Left renal pelvis (tissue), 4 donors: ENCODE measurements at places on chromosomes 12 and 14.

DNA sequence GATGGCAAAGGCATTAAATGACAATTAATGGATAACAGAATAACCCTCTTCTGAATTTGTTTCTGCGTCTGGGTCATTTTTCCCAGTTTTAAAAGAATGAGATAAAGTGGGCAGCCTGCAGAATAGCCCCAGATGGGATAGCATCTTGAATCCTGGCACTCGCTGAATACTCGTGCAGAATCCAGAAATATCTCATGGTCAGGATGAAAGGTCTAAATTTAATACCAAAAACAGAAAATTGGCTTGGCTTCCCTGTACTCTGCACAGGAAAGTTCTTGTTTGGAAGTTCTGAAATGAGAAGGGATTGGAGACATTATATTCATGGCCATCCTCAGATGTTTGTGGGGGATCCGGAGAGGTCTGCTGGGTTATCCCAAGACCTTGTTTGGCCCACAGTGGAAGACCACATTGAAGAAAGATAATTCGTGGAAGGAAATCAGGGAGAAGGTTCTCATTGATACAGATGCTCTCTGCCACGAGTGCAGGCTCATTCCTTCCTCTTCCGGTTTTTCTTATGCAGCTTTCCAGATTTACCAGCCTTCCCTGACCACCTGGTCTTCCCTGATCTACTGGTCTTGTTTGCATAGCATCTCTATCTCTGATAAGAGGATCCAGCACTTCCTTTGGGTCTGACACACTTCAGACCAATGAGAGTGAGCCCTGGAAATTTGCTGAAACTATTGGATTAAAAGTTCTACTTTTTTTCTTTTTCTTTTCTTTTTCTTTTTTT, 6.0 kb upstream of the IFT81 start:
- DNase-seq, result no peak

DNA sequence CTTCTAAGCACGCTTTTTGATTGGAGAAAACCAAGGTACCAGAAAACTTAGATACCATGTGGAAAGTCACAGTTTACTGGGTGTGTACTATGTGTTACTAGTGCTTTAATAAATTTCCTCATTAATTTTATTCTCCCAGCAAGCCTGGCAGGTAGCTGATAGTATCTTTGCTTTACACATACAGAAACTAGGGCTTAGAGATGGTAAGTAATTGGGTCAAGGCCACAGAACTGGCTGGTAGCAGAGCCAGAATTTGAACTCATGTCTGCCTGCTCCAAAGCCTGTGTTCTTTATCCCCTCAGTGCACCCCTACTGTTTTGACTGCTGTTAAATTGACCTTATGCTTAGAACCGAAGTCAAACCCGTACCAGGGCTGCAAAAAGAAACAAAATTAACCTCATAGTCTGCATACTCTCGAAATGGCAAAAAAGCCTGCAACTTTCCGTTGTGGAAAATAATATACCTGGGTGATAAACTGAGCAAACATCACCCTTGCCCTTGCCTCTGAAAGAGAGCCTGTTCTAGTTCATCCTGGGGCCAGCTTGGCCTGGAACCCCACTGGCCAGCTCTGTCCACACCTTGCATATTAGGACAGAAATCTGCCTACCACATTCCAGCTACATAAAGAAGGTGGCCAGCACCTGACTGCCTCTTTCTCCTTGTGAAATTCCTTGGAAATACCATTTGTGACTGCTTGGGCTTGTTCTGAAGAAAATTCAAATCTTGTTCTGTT, 118.9 kb downstream of the ETV6 start:
- no peak for DNase-seq

- DNase-seq, result no peak
Observed at GRCh38 chr12:75722714-75723200, 211.3 kb upstream of the KRR1 start.

DNA sequence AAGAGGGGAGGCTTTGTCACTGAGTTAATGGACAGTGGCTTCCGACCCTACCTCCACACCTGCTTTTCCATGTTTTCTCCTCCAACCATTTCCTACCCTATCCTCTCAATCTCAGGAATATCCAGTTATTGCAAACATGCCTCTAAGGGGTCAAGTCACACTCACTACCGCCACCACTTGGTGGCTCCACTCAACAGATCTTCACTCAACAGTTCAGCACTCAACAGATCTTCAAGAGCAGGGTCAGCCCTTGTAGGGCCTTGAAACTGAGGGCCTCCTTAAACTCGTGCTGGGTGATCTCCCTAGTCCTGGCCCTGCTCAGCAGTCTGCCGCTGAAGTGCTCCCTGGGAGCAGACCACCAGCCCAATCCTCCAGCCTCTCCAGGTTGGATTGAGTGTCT, 14.2 kb downstream of the ZNF641 start:
- no peak for DNase-seq

- DNase-seq, result no peak
Observed at GRCh38 chr12:30437616-30438015, 258.1 kb downstream of the IPO8 start.

GRCh38 chr12:89731614-89732013, 23.0 kb upstream of the ATP2B1 start:
- DNase-seq, result no peak

DNA sequence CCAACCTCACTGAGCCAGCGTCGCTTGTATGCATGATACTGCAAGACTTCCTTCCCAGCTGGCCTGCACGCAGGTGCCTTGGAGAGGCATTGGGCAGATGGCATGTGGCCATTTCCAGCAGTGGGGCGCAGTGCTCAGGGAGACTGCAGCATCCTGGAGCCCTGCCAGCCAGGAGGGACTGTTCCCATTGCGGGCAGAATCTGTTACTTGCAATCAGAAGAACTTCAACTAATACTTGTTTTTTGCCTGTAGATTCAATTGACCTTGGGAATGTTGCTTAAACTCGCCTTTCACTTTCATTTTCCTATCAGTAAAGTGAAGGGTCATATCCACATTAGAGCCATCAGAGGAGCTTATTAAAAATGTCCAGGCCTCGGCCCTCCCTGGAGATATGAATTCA, 29.8 kb downstream of the ANKRD9 start:
- no peak for DNase-seq

DNA sequence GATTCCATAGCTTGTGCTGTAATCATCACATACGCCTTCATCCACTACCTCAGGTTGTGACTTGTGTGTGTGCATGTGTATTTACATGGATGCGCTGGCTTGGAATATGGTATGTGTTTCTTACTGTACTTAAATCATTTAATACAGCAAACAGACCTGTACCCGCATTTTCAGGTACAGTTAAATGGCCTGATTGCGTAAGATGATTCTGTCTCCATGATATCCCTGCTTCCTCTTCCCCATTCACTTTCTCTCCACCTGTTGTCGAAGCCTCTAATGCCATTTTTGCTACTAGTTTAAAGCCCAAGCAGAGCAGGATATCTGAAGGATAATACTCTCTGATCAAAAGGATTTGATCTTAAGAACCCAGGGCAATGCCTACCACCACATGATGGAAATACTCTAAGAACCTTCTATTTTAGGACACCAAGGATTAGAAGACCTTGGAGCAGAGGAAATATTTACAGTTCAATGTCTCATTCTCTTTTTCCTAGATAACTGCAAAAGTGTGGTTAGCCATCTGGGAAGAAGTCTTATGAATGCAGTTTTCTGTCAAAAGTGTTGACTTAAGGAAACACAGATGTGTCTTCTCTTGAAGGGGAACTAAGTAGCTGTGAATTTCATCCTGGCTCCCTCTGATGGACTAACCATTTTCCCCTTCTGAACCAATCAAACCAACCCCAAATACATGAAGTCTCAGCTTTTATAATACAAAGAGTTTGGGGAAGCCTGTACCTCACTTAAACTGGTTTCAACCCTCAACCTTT, 78.7 kb downstream of the HELB start:
- no peak for DNase-seq

DNA sequence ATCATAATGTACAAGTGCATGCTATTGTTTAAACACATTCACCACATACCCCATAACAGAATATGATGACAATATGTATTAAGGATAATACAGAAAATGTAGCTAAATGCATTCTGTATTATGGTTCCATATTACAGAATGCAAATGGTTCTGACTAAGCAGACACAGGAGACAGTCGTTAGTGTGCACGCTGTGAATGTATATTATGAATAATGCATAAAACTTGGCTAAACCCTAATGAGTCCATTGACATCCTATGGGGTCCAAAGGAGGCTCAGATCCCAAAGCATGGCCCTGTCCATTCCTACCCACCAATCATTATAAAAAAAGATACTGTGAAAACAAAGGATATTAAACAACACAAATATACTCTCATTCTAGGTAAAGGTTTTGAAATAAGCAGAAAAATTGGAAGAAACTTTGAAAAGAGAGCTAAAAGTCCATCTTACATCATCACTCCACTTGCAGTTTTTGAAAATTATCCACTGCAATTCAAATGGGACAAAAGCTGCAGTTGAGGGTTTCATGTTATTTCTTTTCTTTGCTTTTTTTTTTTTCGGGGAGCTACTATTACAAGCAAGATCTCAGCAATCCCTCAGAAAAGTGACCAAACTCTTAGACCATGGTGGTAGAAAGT, 415.1 kb downstream of the BCAT1 start:
- DNase-seq, result no peak

- DNase-seq, result no peak
Observed at GRCh38 chr14:39367387-39367751, 64.9 kb downstream of the FBXO33 start.

- DNase-seq, result no peak
Observed at GRCh38 chr12:25789541-25789944, 168.9 kb upstream of the RASSF8 start.

DNA sequence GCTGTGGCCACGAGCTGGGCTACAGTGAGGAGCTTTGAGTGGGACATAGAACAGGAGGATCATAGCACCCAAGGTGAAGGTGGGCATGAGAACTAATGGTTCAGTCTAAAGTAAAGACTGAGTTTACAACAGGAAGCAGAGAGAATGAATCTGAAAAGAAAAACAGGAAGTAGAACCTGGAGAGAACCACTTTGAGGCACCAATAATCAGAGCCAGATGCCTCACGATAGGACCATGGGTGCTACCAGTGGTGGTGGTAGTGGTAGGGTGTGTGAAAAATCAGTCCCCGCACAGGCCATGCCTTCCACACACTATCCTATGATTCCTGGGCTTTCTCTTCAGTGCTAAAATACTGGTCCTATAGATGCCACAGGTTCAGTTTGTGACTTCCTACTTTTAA, 293.6 kb downstream of the AKAP6 start:
- no peak for DNase-seq

DNA sequence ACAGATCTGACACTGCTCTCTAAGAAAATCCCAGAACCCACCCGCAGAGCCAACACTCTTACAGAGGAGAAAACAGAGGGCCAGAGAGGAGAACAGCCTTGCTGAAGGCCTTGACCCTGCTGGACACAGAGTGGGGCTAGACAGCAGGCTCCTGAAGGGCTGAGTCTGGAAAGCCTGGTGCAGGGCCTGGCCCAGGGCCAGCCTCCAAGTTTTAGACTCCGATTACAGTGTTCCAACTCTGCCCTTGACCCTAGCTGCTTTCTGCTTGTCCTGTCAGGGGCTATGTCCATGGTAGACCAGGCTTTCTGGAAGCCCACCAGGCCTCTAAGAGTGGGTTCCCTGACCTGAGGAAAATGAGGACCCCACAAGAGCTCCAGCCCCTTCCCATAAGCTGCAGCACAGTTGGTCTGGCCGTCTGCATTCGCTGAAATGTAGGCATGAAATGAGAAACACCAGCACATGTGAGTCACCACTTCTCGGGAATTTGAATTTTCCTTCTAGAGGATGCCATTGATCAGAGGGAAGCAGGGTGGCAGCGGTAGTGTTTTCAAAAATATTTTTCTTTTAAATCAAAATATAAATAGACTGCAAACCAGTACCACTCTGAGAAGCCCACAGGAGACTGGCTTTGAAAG, 154.4 kb downstream of the CALM1 start:
- DNase-seq, result no peak

DNA sequence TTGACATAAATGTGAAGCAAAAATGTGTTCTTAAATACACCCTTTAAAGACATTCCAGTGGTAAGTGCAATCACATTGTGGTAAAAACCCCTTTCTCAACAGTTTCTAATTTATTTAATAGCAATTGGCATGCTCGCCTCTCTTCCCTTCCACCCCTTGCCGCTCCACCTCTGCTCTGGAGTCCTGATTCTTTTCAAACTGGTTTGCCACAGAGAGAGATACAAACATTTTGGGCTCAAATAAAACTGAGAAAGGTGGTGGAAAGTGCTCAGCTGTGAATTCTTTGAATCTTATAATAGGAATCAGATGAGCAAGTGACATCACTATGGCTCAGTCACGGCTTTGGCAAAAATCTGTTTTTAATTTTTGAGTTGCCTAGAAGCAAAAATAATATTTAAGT, 993.9 kb downstream of the GALC start:
- DNase-seq, result no peak

- DNase-seq, result no peak
Observed at GRCh38 chr12:79019672-79020071, 155.1 kb downstream of the SYT1 start.

GRCh38 chr14:61003571-61003970, 22.5 kb downstream of the SLC38A6 start:
- DNase-seq, result no peak

DNA sequence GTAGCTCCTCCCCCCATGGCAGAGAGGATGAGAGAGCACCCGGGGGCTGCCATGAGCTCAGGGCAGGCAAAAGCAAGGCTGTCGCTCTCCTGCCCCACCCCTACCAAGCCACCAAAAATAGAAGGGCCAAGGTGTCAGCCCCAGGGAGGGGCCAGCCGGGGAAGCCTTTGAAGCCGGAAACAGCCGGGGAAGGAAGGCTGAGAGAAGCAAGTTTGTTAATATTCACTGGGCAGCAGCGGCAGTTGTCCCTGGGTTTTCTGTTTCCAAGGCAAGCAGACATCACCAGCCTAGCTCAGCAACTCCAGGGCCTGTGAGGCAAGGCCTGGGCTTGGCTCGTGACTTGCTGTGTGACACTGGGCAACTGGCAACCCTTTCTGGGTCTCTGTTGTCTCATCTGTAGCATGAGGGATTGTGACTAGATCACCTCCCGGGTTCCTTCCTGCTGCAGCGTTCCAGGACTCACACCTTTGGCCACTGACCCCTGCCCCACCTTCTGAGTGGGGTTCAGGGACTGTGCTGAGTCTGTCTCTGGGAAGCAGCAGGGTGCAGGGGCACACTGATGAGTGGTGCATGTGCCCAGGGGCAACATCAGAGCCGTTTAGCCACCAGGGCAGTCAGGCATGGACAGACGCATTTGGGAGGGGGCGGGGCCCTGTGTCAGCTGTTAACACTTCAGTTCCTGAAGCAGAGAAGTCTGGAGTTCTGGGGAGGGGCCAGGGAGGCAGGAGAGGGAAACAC, 24.3 kb downstream of the SYNDIG1L start:
- DNase-seq, result no peak

GRCh38 chr12:49662998-49663843, 39.9 kb downstream of the PRPF40B start:
- DNase-seq, result peak; percentile 70
